GOT3 (cell line): ENCODE measurements at places on chromosomes 4 and X.

GRCh38 chr4:8831221-8832112, 40.2 kb downstream of the HMX1 start:
- no peak for DNase-seq

GRCh38 chrX:79035421-79035820, 90.2 kb downstream of the P2RY10 start:
- no peak for DNase-seq

GRCh38 chrX:120365320-120365719, 3.4 kb downstream of the ATP1B4 start:
- DNase-seq = no peak

- no peak for DNase-seq
Observed at GRCh38 chr4:1706358-1706757, 5.8 kb downstream of the SLBP start.

GRCh38 chr4:53378171-53378482, 686 bp downstream of the FIP1L1 start:
- no peak for DNase-seq

DNA sequence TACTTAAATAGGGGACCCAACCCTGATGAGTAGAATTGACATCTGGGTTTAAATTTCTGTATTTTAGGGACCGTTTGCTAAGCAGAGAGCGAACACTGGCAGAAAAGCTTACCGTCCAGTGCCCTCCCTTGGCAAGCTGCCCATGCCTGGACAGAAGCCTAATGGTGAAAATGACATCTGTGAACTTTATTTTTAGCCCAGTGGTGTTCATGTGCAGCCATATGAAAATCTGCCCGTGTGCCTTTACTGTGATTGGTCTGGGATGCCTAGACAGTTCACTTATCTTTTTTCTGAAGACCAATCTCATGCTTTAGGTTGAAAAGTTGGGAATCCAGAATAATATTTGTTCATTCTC, 1.1 kb downstream of the STBD1 start:
- DNase-seq = no peak

DNA sequence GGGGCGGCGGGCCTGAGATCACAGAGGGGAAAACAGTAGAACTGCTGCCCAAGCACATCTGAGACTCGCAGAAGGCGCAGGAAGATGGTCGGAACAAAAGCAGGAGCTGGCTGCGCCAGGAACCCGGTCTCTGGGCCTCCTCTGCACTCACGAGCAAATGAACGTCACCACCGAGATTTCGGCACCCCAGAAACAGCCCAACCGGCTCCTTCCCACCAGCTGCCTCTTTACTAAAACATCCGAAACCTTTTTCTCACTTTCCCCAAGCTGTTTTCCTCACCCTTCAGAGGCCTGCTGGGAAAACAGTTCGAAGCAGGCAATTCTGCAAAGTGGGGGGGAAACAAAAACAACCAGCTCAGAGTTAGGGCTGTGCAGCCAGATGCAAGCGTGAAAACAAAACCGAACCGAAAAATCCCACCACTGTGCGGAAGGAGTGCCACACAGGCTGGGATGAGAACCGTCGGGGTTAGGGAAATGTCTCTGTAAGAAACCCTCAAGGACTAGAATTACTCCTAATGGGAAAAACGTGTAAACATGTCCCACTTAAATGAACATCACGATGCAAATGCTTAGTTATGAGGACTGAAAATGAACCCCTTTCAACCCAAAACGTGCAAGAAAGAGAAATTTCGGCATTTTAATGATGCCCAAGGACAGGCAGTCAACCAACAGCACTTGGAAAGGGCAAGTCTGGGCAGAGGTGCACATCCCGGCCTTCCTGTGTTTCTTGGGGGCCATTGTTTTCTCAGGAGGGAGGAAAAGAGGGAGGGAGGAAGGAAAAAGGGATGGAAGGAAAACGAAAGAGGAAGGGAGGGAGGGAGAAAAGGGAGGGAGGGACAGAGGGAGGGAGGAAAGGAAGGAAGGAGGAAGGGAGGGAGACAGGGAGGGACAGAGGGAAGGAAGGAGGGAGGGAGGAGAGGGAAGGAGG, 15.8 kb downstream of the DHRSX start:
- DNase-seq = no peak

DNA sequence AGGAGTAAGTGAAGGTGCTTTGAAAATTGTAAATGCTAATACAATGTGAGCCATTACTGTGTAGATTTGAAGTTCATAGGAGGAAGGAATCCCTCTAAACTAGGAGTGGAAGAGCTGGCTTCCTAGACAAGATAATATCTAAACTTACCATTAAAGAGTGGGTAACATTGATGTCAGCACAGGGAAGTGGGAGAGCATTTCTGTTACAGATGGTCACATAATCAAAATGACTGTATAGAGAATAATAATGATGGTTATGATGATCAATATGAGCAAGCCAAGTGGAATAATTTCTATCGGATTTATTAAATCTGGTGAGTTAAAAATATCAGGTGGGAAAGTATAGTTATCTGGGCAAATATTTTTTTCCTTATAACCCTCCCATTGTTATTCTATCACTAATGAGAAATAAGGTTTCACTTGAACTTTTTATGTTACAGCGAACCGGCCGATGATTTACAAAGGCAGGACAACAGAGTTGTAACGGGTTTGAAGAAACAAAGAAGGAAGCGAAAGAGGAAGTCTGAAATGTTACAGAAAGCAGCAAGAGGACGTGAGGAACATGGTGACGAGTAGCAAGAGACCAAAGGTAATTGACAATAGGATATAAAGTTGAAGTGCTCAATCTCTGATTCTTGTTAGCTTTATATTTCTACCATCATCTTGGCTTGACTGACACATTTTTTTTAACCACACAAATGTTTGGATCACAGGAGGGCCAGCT, 43.5 kb downstream of the FMR1NB start:
- DNase-seq = no peak

- no peak for DNase-seq
Observed at GRCh38 chr4:119027811-119028210, 107.8 kb upstream of the MYOZ2 start.

DNA sequence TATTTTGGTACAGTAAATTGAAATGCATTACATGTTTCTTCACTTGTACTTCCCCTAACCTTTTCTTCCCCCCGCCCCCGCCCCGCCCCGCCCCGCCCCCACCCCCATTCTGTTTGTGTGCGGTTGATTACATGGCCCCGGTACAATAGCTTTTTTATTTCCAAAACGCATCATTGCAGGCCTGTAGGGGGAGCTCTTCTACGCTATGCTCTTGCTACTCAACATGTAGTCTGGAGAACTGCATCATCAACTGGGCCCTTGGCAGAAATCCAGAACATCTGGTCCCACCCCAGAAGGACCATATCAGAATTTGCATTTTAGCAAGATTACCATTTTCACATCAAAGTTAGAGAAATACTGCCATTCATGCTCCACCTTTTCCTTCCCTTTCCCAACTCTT, 333.3 kb upstream of the DDX53 start:
- DNase-seq = no peak

GRCh38 chrX:12443534-12444098, 305.3 kb downstream of the FRMPD4 start:
- no peak for DNase-seq

- DNase-seq = no peak
Observed at GRCh38 chrX:19183761-19184477, 61.7 kb upstream of the ADGRG2 start.

DNA sequence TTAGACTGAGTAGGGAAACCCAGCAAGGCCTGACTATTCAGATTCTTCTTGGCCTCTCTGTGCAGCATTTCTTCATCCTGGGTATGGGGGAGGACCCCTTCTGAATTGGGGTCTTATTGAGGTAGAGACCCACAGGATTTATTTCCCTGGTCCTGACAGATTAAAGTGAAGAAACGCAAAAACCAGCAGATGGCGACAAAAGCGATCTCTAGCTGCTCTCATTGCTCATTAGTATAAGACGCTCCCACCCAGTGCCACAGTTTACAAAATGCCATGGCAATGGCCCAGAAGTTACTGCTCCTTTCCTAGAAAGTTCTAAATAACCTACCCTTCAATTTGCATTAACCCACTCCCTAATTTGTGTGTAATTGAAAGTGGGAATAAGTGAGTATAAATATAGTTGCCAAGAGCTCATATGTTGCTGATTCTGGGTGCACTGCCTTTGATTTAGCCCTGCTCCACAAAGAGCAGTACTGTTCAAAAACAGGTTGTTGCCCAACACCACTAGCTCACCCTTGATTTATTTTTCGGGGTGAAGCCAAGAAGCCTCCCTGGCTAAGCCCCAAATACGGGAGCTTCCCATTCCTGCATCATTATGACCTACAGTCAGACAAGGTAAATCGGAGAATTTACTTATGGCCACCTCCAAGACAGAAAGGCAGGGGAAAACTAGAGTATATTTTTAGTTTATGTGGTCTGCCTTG, 3.7 kb upstream of the BEX4 start:
- no peak for DNase-seq

DNA sequence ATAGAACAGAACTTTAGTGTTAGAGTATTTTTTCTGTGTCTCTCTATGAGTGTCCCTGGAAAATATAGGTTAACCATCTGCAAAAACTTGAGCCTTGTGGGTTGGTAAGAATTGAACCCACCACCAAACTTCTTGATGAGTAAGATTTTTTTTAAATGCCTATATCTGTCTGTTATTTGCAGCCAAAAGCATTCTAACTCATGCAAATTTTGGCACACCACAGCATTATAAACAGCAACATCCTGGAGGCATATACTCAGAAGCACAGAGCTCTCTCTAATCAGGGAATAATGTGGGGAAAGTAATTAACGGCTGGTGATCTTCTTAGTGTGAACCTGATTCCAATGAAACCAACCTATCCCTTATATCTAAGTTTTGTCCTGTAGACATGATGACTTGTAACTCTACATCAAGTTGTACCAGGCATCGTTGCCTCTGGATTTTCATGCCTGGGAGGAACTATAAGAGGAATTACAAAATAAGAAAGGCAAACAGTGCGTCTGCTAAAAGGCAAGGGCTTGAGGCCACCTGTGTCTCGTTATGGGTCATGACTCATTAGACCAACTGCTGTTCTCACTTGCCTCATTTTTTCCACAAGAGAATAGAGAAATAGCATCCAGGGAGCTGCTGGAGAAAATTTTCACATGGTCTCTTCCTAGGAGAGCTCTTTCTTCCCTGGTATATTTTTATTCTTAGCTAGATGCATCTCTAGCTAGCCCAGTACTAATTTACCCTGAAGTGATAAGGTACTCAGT, 202.4 kb downstream of the CHIC2 start:
- DNase-seq = no peak

DNA sequence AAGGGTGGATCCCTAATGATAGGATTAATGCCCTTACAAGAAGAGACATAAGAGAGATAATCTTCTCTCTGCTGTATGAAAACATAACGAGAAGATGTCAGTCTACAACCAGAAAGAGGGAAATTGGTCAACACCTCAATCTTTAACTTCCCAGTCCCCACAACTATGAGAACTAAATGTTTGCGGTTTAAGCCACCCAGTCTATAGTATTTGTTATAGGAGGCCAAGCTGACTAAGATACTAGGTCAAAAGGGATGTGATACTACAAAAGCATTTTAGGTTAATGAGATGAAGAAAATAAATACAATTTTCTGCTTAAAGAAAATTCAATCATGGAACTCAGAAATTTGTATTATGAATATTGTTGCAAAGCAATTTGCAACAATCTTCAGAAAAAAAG, 55.4 kb upstream of the LHFPL1 start:
- DNase-seq = no peak

GRCh38 chrX:103440621-103441020, 64.3 kb downstream of the BEX3 start:
- no peak for DNase-seq

GRCh38 chr4:152014280-152014679, 253.5 kb upstream of the GATB start:
- DNase-seq = no peak

DNA sequence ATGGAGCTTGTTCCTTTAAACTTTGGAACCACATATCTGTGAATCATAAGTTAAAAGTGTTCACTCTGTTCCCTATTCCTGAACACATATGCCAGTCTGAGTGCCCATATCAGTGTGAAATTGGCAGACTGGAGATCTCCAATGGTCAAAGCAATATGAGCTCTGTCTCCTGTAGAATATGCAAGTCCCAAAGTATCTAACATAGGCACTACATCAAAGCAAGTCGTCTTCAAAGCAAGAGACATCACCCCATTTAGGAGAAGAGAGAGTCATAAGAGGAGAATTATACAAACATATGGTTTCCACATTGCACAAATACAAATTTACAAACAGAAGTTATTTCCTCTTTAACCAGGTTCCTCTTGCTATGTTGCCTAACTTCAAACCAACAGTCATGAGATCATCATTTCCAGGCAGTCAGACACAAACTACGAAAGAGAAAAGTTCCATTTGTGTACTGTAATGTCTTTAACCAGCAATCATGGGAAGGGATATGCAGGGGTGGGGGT, 9.9 kb upstream of the GK start:
- DNase-seq = no peak

DNA sequence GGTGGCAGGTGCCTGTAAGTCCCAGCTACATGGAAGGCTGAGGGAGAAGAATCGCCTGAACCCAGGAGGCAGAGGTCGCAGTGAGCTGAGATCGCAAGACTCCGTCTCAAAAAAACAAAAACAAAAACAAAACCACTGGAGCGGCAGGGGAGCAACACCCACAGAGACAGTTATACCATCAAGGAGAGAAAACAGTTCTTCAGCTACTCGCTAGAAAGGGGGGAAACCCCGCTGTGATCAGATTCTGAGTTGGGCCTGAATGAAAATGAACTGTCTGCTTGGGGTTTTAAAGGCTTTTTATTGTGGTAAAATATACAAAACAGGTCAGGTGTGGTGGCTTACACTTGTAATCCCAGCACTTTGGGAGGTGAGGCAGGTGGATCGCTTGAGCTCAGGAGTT, 16.8 kb upstream of the IRAK1 start:
- no peak for DNase-seq

- DNase-seq = no peak
Observed at GRCh38 chrX:102546828-102547493, 30.4 kb upstream of the TMSB15A start.

GRCh38 chrX:43573441-43574015, 82.6 kb upstream of the MAOA start:
- no peak for DNase-seq

DNA sequence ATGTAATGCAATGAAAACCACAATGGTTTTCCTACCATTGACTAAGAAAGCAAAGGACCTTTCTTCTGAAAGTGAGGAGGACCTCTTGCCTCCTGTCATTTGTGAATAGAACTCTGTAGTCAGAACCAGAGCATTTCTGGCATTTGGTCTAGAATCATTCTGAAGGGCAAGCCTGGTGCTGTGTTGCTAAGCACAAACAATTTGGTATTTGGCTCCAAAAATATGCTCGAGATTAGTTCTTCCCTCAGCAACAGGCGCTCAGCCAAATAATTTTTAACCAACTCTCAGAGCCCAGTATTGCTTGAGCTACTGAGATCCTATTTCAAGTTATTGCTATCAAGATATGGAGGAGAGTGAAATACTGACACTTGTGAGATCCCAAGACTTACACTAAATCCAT, 71.0 kb downstream of the SNCA start:
- DNase-seq = no peak

GRCh38 chr4:174037049-174037448, 246.4 kb downstream of the FBXO8 start:
- DNase-seq = no peak

DNA sequence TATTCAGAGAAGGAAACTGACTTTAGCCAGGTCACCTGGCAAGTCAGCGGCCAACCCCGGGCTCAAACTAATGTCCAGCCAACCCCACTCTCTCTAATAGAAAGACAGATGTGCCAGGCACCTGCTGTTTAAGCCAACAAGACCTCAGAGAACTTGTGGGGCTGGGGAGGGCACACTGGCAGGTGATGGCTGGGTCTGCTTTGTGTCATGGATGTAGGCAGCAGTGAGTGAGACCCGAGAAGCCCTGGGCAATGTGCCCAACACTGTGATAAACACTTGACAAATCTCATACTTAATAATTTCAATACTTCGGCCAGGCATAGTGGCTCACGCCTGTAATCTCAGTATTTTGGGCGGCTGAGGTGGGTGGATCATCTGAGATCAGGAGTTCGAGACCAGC, 9.0 kb upstream of the CD99L2 start:
- DNase-seq = no peak
